ENCODE measurements at places on chromosomes 7 and 10. TPM values are rescaled to one million over a fixed set of nuclear protein-coding genes. Genes with fewer than 3 reads are reported as not detected.

Gene CFAP70
- total RNA-seq: 2.0 TPM

Gene CNPY4
- total RNA-seq: 8.5 TPM

Gene MKX
- 0.22 TPM for total RNA-seq

Gene NPY
- not detected for total RNA-seq

Gene FAM131B
- 0.47 TPM for total RNA-seq

Gene FHIP2A
- total RNA-seq: 26.6 TPM

Gene SEMA3E
- 0.27 TPM for total RNA-seq

Gene AMPH
- 2.6 TPM for total RNA-seq

Gene EVX1
- not detected for total RNA-seq

Gene POU6F2
- total RNA-seq: 0.44 TPM

Gene PAOX
- total RNA-seq: 2.9 TPM

Gene ACTL6B
- not detected for total RNA-seq

Gene FAM237B
- not detected for total RNA-seq

Gene FAM221A
- total RNA-seq: 2.9 TPM

Data from left ventricle myocardium inferior (tissue), 1 donor.